Naive thymus-derived CD4-positive, alpha-beta T cell (primary cell): ENCODE measurements at places on chromosomes 1 and 21. TPM values are rescaled to one million over a fixed set of nuclear protein-coding genes. Genes with fewer than 3 reads are reported as not detected.
A peak's percentile ranks its signal among the peaks of the same experiment; 100 is the strongest.

- DNase-seq: no peak
These were observed 18.1 kb upstream of the BEND5 start for GRCh38 chr1:48794816-48795215.

DNA sequence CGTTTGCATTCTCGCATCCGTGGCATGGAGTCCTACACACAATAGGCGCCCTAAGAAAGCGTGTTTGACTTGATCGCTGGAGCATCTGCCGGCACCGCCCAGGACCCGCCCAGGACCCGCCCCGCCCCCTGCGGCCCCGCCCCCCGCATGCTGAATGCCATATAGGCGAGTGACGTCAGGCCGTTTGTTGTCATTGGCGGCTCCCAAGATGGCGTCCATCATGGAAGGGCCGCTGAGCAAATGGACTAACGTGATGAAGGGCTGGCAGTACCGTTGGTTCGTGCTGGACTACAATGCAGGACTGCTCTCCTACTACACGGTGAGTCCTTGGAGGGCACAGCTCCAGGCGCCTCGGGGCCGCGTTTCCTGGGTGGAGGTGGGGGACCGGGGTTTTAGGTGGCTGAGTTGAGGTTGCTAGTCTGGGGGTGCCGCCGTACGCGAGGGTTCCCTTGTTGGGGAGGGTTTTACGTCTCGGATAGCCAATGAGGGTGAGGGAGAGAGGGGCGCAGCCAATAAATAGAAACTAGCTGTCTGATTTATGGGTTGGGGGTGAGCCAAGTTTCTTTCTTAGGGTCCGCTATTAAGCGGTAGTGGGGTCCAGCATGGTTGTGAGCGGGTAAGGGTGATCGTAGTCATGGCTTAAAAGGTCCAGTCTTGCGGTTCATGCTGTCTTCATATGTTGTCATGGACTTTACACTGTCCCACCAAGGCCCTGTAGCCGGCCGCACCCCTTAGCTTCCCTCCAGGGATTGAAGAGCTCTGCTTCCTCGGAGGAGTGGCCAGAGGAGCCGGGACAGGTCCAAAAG is at the start of gene OSBPL9:
OSBPL9 (plus strand) TSS at position 190 of the 806 bp plus-strand sequence; CDS start at position 209, 19 bp downstream.
- DNase-seq: peak; percentile 87

The LENEP gene
- not detected for total RNA-seq

The FCRL4 gene
- total RNA-seq: not detected in 2 replicates

GRCh38 chr1:198330982-198331615 is 174.3 kb downstream of the NEK7 start:
- no peak for DNase-seq

The RHEX gene
- total RNA-seq: 0.22 TPM

DNA sequence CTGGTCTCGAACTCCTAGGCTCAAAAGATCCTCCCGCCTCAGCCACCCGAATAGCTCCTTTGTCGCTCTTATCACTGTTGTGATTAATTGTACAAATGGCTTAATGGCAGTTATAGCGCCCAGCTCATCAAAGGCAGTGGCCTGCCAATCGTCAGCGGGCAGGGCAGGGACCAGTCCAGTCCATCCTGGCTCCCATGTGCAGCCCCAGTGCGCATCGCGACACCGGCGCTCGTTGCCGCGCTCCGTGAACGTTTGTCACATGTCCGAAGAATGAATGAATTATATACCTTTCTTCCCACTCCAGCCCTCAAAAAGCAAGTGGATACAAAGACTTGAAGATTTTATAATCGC is 18.4 kb downstream of the MTX1 start:
- no peak for DNase-seq

GRCh38 chr1:53314096-53314495 is 13.8 kb downstream of the LRP8 start:
- no peak for DNase-seq

The ITLN1 gene
- total RNA-seq: 0.88 TPM

DNA sequence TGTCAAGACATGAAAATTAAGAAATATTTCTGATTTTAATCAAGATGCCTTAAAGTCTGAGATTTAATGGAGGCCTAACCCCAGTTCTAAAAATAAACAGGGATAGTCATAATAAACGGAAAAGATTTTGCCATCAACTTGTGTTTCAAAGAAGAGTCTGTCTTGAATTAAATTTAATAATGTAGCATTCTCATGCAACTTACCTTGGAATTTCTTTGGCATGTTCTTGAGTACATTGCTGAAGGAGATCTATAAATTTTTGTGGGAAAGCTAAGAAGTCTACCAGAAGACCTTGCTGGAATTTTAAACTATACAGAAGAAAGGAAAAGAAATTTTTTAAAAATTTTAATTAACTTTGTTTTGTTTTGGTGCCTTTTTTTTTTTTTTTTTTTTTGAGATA is 10.6 kb downstream of the SASS6 start:
- no peak for DNase-seq

DNA sequence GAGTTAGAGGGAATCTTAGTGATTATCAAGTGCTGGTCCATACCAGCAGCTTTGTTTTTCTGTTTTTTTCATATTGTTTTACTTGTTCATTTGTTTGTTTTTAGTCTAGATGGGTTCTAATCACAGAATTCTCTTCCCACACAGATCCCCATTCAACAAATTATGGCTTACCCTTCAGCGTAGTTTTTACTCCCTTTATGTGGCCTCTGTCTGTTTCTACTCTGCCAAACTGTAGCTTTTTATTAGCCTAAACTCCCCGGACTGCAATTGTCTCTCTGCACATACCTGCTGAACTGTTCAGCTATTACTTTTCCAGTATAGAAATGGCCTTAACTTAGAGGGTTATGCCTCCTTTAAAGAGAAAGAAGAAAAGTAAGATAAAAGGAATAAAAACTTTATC is 348.5 kb downstream of the TGFB2 start:
- no peak for DNase-seq

The PTPRU gene
- total RNA-seq: 0.13 and 0.17 TPM in 2 replicates

GRCh38 chr1:247336390-247336789 is 4.7 kb upstream of the ZNF496 start:
- DNase-seq: no peak

GRCh38 chr1:6447818-6448748 is 17.9 kb downstream of the TNFRSF25 start:
- no peak for DNase-seq

DNA sequence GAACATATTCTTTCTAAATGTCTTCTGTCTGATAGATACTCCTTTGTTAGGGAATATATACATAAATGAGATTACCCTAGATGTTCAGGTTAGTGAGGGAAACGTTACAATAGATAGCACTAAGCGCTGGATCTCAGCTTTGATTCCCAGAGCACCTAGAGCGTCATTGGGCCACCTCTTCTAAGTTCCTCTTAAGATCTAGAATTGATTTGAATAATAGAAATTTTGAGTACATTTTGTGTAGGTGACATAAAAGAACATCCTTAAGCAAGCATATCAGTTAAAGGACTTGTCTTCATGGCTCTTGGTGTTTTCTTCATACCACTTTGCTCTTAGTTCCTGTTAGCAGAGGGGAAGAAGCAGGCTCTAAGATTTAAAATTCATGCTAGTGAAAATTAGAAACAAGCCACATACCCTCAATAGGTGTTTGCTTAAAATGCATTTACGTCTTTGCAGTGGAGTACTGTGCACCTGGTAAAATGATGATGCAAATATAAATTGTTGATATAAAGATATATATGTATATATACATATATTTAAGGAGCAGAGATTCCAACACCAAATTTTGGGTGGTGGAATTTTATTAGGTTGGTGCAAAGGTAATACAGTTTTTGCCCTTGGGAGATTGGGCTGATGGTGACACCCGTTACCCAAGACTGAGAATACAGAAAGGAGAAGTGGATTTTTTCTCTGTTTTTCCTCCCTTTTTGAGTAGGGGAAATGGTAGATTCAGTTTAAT is 47.1 kb downstream of the DYRK1A start:
- DNase-seq: no peak

The TNNI3K gene
- not detected for total RNA-seq

DNA sequence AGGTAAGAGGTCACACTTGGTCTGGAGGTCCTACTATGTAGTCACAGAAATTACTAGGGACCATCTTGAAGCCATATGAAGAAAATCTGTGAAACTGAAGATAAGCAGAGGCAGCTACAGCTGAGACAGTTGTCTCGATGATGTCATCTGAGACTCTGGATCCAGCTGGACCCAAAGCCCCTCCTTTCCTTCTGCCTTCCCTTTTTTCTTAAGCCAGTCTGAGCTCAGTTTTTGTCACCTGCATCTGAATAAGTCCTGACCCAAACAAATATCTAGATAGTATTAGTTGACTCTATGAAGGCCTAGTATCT is 143.3 kb downstream of the ETS2 start:
- DNase-seq: no peak

DNA sequence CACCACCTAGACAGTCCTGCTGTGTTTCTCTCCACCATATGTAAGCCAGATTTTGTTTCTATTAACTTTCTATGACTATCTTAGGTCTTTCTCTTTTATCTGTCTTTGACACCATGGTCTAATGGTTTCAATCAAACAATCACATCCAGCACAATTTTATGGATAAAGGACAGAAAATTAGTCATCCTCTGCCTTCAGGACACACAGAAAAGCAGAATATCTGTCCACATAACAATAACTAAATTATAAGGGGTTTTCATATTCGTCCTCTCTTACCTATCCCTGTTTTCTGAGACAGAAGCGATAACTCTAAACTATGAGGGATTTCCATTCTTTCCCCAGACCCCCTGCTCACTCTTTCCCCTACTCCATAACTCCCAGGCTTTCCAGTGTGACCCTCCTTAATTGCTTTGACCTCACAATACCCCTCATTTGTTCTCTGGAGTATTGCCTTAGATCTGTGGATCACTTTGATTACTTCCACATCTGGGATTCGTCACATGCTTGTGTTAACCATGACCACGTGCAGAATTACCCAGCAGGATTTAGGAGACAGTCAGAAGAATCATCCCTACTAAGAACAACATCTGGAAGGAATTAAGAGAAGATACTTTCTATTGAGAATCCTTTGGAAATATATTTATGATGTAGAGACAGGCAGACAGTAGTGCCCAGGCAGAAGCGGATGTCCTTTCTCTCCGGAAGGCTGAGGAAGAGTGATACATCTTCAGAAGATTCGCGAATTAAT is 108.2 kb upstream of the GREM2 start:
- DNase-seq: no peak

The ATP6V1G3 gene
- not detected in 2 replicates for total RNA-seq

The RIMS3 gene
- 2.2 TPM for total RNA-seq

The CDA gene
- 2.4 TPM for total RNA-seq

GRCh38 chr1:76259270-76259669 is 184.7 kb downstream of the ST6GALNAC3 start:
- no peak for DNase-seq

The MYBPH gene
- total RNA-seq: not detected in 2 replicates
